NCI-H1436 (cell line): ENCODE measurements at places on chromosomes 3 and 15.

DNA sequence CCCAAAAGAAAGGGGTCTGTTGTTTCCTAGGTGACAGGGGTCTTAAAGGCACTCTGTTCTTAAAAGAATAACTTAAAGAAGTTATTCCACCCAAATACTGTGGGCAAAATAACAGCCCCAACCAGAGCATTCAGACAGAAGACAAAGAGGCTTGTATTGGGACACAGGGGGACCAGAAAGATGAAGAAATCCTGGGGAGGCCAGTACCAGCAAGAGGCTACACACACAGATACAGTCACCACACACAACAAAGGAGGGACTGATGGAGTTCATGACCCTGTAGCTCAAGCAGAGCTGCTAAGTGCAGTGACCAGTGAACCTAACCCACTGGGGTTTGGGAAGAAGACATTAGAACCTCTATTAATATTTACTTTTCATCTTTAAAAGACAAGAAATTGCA is 59.0 kb downstream of the MTHFS start:
- no peak for DNase-seq

GRCh38 chr15:70651303-70651845 is 112.0 kb downstream of the UACA start:
- no peak for DNase-seq

DNA sequence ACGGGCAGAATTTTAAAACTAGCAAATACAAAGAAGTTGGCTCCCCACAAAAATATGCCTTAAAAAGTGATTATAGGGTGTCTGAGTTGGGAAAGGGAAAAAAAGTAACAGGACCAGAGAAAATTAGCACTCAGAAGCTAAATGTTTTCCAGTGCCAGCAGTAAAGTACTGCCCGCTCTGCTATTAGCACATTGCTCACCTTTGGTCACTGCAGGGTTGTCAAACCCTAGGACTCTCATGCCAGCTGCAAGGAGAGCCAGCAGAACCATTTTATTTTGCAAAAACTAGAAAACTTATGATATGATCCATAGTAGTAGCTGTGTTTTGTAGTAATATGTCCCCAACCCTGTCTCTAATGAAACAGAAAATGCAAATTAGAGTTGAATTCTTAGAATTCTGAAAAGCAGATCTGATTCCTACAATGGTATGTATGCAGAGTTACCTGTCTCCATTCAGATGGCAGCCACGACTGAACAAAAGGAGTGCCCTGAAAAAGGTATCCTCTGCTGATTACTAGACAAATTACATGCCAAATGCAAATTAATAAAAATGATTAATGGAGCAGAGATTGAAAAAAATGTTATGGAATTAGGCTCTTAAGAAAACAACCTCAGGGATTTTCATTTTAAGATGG is 150.3 kb downstream of the SNRK start:
- no peak for DNase-seq

- no peak for DNase-seq
Measured at GRCh38 chr15:45796433-45796832, 161.6 kb downstream of the SQOR start.

GRCh38 chr3:65439641-65440284 is 599.0 kb downstream of the MAGI1 start:
- no peak for DNase-seq

DNA sequence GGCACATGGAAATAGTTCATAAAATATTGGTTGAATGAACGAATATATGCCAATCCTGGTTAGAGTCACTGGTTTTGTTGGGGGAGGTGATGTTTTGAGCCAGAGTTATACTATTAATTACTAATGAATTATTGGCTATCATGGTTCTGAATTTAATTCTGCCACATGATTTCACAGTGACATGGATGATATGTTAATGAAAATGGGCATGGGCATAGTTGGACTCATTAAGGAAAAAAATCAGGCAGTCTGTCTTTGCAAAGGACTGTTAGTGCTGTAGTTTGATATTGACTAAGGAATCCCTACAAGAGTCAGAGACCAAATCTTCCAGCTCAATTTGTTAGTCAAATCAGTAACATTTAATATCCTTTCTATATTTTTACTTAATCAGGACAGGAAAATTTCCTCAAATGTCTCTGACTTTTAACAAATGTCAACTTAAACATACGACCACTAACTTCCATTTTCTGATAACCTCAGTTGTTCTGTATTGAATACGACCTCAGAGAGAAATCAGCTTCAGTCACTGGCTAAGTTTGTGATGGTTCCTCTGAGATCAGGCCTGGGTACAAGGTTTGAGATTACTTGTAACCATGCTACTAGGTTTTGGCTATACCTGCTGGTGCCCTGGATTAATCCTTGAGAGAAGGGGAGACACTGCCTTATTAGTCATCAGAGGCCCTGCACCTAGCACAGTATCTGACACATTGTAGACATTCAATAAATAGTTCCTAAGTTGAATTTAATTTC is 13.3 kb downstream of the NFKBIZ start:
- no peak for DNase-seq

DNA sequence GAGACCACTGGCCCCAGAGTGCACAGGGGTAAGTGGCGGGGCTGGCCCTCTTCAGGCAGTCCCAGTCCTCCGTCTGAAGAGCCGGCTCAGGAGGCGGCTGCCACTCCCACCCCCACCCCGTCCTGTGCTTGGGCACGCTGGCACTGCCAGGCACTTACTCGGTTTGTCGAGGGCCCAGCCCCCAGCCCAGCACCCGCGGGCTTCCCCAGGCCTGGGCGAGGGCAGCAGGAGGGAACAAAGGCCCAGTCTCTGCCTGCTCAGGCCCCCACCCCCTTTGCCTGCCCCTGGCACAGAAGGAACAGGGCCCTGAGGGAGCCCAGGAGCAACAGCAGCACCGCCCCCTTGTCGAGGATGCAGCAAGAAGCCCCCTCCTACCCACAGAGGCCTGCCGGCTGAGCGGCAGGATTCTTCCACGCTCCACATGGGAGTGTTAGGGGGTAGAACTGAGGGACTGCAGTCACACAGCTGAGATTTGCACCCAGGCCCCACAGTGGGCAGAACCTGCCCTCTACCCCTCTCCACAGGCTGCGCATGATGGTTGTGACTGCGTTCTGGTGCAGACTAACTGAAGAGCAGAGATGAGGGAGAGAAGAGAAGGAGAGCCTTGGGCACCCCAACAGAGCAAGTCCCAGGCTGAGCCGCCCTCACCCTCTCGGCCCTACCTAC is 8.9 kb downstream of the DUSP7 start:
- DNase-seq: no peak

DNA sequence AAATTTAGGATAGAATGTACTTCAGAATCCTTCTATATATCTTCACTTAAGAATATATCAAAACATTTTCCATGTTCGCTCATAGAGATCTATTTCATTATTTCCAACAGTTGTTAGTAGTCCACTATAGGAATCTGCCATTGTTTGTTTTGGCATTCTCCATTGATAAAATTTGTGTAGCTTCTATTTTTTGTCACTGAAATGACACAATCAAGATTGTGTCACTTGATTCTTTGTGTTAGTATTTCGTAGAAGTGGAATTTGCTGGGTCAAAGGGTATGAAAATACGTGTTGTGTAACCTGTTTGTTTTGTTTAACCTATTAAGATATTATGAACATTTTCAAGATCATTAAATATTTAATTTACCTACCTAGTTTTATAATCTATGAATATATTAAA is 15.9 kb upstream of the GPR156 start:
- DNase-seq: no peak

DNA sequence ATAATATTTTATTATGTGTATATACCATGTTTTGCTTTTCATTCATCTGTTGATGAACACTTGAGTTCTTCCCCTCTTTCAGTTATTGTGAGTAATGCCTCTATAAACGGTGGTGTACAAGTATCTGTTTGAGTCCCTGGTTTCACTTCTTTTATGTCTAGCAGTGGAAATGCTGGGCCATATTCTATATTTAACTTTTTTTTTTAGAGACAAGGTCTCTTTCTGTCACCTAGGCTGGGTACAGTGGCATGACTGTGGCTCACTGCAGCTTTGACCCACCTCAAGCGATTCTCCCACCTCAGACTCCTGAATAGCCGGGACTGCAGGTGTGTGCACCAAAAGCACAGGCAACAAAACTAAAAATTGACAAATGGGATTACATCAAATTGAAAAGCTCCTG is 19.9 kb downstream of the GOLM2 start:
- no peak for DNase-seq

DNA sequence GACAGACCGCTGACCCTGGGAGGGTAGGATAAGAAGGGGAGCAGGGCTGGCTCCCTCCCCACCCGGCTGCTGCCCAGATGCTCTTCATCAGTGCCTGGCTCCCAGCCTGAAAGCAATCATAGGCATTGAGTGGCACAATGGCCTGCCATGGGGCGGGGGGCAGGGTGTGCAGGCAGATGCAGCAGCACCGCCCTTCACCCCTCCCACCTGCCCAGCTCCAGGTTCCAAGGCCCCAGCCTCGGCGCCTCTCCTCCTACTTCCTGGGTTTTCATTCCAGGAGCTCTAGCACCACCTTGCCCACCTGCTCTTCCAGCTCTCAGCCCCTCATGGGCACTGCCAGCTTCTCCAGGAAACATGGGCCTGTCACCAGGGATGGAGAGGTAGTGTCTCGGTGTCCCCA is 101.7 kb downstream of the MEGF11 start:
- peak; percentile 91 for DNase-seq

DNA sequence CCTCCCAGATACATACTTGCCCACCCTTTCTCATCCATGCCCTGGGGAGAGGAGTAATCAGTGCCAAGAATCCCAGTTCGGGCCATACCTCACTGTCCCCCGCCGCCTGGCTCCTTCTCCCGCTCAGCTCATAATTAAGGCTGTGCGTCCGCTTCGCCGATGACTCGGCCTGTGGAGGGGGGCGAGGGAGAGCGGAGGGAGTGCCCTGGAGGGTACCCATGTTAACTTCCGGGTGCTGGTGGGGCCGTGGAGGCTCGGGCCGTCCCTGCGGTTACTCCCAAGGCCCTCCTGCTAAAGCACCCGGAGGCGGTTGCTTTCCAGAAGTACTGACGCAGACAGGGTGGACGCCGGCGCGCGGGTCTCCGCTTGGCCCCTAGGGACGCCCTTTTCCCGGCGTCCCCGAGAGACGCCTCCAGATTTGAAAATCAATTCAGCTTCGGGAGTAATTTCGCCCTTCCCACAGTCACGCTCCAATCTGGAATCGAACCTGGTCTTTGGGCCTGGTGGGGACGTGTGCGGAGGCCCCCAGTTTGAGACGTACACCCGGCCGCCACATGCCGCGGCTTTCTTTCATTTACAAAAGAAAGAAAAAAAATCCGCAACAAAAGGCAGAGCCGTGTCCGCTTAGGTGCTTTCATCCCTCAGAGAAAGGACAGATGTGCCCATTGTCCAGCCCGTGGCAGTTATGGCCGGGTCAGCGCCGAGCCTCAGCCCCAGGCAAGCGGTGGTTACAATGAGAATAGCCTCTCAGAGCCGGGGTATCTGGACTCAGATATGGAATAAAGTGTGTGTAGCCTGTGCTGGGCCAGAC is 1.0 kb upstream of the ONECUT1 start:
- peak; percentile 31 for DNase-seq

- DNase-seq: no peak
Measured at GRCh38 chr3:38130631-38131065, 6.3 kb downstream of the ACAA1 start.

- DNase-seq: no peak
Measured at GRCh38 chr15:25718169-25718536, 145.0 kb downstream of the ATP10A start.

- no peak for DNase-seq
Measured at GRCh38 chr15:33680336-33680735, 288.0 kb upstream of the CHRM5 start.

DNA sequence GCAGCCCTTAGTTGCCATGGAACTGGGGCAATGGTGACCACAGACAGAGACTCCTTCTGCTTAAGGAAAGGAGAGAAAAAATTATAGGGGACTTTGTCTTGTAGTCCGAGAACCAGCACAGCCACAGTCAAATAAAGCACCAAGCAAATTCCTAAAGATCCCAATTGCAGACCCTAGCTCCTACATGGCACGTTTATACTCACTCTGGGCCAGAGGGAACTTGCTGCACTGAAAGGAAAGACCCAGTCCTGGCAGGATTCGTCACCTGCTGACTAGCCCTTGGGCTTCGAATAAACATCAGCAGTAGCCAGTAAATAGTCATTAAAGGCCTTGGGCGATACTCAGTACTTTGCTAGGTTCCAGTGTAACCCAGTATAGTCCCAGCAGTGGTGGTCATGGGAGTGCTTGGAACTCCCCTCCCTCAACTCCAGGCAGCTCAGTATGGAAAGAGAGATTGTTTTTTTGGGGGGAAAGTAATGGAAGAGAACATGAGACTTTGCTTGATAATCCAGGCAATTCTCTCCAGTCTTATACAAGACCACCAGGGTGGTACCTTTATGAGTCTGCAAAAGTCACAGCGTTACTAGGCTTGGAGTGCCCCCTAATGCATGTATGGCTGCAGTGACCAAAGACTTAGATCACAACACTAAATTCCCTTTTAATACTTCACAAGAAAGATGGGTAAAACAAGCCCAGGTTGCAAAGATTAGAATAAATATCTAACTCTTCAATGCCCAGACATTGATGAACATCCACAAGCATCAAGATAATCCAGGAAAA is 66.4 kb upstream of the AGTR1 start:
- no peak for DNase-seq

GRCh38 chr3:158617982-158618875 is 26.1 kb upstream of the GFM1 start:
- DNase-seq: no peak

- no peak for DNase-seq
Measured at GRCh38 chr15:91291673-91292072, 191.6 kb downstream of the SV2B start.

GRCh38 chr3:141926929-141927328 is 50.5 kb downstream of the ATP1B3 start:
- DNase-seq: no peak

DNA sequence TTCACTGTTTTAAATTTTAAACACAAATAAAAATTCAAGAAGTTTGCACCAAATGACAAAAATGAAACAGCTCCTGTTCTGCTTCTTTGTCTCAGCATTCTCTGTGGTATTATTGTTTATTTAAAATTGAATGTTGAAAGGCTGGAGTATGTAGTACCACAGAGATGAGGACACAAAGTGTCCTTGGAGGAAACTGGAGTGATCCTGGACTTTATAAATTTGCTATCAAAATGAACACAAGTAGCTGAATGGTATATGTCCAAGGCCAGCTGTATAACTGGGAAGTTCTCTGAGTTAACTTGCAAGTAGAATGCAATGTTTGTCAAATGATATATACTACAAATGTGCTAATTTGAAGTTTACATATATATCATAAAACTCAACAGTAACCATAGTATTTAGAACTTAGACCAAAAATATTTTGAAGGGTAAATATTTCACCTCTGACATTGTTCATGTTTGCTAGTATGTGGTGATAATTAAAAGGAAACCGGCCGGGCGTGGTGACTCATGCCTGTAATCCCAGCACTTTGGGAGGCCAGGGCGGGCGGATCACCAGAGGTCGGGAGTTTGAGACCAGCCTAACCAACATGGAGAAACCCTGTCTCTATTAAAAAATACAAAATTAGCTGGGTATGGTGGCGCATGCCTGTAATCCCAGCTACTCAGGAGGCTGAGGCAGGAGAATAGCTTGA is 12.3 kb downstream of the BTLA start:
- DNase-seq: no peak
